ENCODE measurements at places on chromosomes 6 and 20. TPM values are rescaled to one million over a fixed set of nuclear protein-coding genes. Genes with fewer than 3 reads are reported as not detected.

COL11A2 gene
- total RNA-seq = 0.61 TPM

DOP1A gene
- total RNA-seq = 30.9 TPM

HMGCLL1 gene
- total RNA-seq = 1.4 TPM

LIN28B gene
- not detected for total RNA-seq

IL20RA gene
- 1.1 TPM for total RNA-seq

BIRC7 gene
- total RNA-seq = not detected

NR2E1 gene
- not detected for total RNA-seq

SCGN gene
- not detected for total RNA-seq

EPHA7 gene
- 0.88 TPM for total RNA-seq

HLA-DOA gene
- 2.9 TPM for total RNA-seq

MLIP gene
- 200 TPM for total RNA-seq

HLA-F gene
- total RNA-seq = 9.6 TPM

CST2 gene
- total RNA-seq = not detected

TMEM217 gene
- total RNA-seq = not detected

MYCT1 gene
- 13.7 TPM for total RNA-seq

SLA2 gene
- not detected for total RNA-seq
